Stimulated activated CD4-positive, alpha-beta T cell treated with anti-CD3 and anti-CD28 coated beads, Interleukin-4, amount 100 ng/mL, for 24 hours (primary cell): ENCODE measurements at places on chromosomes 2 and 18.

DNA sequence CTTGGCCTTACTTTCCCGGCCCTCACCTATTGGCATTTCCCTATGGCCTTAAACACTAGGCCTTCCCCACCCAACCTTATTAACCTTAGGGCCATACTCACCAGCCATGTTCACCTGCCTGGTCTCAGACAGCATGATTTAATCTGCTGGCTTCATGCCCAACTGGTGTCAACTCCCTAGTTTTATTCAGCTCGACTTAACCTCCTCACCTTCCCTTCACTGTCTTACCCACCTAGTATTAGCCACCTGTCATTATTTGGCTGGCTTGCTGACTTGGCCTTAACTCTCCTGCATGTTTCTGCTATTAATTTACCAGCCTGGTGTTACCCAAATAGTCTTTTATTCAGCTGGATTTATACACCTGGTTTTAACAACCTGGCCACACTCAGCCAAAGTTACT lies 136.0 kb upstream of the ZSWIM2 start:
- DNase-seq = no peak

- peak; percentile 47 for DNase-seq
These were observed 60.1 kb downstream of the EMILIN2 start for GRCh38 chr18:2906704-2907549.

DNA sequence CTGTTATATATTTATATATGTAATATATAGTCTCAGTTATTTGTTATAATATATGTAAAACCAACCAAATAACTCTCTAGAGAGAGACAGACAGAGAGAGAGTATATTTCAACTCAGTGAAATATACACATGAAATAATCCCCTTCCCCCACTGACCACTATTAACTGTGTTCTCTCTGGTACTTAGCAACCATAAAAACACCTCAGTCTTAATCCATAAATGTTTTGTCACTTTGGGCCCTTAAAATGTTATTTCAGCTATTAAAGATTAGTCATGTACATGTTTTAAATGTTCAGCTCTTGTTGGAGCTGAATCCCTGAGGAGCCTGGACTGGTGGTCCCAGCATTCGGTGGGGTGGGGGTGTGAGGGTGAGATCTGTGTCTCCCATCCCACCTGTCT lies 122.2 kb upstream of the MAP3K20 start:
- DNase-seq = no peak

GRCh38 chr18:32287249-32287648 lies 97.4 kb downstream of the MEP1B start:
- DNase-seq = no peak

DNA sequence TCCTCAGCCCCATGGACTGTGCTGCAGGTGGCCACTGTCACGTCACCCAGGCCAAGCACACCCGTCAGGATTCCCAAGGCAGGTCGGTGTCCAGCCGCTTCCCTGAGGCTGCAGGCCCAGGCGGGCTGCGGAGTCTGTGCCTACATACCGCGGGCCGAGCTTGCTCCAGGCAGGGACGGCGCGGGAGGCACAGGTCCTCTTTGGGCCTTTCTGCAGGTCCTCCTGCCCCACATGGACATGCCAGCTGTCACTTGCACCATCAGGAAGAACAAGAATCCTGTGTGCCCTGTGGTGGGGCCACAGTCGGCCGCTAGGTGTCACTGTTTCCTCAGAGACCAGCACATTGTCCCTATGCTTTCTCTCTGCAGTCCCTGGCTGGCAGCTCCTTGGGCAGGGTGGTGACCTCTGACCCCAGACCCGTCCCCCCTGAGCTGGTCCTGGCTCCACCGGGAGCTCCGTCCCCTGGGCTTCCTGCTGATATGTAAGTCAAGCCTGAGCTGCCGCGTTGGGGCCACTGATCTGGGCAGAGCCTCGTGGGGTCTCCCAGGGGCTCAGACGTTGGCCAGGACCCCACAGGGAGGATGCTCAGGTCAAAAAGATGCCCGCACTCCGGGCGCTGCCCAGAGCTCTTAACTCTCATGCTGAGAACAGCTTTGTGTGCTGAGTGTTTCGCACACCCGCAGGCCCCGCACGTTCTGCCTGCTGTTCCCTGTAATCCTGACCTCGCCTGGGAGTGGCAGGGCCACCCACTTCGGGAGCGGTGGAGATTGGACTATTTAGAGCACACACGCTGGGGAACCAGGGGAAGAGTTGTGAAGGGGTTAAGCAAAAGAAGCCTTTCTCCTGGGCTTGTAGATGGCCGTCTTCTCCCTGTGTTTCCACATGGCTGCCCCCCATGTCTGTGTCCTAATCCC lies 17.3 kb upstream of the AGXT start:
- peak; percentile 84 for DNase-seq

DNA sequence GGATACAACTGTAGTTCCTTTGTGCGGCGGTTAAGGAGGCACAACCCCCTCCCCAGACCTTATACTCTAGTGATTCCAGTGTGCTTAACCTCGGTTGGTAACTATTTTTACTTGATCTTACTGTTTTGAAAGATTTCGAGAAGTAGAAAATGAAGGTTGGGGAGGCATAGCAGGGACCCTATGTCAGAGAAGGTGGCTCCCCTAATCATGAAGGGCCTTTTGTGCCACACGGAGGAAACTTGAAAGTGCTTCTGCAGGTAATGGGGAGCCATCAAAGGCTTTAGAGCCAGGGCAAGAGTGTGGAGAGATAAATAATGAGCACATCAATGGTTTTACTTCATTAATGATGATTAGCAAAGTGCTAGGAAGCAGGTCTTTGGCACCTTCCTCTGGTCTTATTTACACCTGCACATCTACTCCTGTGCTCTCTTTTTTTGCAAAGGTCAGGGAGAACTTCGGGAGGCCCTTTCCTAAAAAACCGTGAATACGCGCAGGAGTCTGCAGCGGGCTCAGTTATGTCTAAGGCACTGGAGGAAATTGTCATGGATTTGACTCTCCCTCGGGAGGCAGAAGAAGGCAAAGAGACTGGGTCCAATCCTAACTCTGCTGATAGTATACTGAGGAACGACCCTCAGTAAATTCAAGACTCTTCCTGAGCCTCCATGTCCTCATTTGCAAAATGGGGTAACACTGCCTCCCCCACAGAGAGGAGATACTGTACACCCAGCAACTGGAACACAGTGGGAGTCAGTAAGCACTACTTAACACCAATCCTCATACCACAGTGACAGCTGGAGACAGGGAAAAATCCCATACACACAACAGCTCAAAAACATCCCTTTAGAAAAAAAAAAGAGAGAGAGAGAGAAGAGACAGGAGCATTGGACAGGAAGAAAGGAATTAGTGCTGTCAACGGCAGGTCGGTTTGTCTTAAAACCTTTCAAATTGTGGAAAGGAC lies 81.6 kb downstream of the DDX1 start:
- DNase-seq = no peak

DNA sequence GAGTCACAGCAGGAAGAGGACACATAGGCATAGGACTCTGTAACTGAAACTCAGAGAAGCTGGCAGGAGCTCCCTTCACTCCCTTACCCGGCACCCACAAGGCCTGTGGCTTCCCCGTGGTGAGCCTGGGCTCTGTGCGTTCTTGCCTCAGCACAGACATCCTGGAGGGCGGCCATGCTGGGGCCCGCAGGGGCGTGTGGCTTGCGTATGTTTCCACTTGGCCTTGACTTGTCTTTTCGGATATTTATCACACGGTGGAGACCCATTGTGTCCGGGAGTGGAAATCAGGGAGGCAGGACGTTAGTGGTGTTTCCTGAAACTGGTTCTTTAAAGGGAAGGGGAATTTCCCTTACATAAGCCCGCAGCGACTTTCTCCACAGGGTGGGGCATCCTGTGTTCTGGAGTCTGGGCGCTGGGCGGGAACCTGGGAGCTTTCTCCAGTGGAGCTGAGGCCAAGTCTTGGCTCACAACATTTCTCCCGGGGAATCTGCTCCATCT lies 49.9 kb upstream of the EML6 start:
- peak; percentile 22 for DNase-seq

DNA sequence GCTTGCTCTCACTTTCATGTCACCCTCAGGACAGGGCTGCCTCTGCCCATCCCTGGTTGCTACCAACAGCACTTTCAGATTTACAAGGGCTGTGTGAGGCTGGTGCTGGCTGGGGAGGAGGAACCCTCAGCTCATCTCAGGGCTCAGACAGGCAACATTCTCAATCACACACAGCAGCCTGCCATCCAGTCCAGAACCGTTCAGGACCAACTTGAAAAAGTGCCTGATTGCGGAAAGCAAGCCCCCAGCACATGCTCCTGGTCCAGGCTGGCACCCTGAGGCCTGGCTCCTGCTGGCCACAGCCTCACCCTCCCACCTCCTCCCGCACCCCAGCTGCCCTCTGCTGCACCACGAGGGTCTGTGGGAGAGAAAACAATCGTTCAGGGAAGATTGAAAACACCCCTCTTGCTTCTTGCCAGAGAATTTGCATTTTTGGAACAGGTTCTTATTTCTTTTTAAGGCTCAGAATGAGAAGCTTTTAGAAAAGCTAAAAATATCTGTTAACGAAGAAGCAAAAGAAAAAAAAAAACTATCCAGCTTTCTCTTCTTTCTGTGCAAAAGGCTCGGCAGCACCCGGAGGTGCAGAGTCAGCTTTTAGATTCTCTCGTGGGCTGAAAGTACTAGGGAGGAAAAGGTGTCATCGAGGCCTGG lies 403.8 kb upstream of the ID2 start:
- DNase-seq = no peak

DNA sequence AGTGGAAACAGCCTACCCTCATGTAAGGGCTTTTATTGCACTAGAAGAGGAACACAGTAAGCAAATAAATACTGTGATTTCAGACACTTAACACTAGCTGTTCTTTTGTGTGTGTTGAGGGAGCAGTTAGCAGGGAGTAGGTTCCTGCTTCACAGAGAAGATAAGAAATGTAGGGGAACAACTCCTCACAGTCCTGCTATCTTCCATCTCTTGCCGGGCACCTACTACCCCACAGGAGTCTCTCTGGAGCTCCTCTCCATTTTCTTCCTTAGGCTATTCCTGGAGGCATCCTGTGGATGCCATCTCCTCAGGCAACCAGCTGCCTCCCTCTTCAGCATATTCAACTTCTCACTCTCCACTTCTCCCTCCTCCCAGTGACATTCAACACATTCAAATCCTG lies 145.0 kb downstream of the SRBD1 start:
- DNase-seq = no peak

- DNase-seq = no peak
These were observed 4.4 kb downstream of the LIMS2 start for GRCh38 chr2:127670957-127671290.

DNA sequence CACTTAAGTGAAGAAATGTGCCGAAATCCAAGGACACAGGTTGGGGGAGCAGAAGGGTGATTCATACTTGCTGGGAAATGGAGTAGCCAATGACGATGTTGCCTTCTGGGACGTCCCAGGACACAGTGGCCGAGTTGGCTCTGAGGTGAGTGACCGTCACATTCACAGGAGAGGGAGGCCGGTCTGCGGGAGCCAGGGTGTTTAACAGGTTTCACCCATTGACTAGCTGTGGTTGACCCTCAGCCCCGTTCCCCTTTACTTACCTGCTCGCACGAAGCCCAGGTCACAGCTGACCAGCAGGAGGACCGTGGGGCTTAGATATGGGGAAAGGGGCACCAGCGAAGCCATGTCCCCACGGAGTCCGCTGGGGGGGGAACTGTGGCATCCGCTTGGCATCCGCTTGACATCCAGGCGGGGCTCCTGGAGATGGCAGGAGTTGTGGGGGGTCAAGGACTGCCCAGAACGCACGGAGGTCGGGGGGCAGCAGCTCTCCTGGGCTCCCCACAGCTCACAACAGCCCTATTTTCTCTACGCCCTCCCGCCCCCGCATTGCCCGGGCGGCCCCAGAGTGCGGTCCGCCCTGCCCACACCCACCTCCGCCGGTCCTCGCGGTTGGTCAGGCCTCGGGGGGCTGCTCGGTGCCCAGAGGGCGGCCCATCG lies 586 bp downstream of the FNDC4 start:
- no peak for DNase-seq

DNA sequence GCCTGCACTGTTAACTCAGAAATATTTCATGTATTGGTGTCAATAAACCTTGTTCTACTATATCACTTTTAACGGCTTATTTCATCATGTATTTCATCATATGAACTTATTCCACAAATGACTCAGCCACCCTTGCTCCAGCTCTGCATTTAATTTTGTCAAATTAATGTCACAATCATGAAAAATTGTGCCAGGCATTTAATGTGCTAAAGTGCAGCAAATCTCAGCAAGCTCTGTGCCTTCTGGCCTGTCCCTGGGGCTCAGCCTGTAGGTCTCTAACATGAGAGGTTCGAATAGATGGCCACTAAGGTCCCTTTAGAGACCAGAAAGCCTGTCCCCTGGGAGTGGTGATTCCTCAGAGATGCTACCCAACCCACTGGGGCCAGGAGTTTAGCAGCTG lies 28.6 kb downstream of the BOD1L2 start:
- no peak for DNase-seq

- no peak for DNase-seq
These were observed 87.0 kb upstream of the MSH6 start for GRCh38 chr2:47695800-47696477.

DNA sequence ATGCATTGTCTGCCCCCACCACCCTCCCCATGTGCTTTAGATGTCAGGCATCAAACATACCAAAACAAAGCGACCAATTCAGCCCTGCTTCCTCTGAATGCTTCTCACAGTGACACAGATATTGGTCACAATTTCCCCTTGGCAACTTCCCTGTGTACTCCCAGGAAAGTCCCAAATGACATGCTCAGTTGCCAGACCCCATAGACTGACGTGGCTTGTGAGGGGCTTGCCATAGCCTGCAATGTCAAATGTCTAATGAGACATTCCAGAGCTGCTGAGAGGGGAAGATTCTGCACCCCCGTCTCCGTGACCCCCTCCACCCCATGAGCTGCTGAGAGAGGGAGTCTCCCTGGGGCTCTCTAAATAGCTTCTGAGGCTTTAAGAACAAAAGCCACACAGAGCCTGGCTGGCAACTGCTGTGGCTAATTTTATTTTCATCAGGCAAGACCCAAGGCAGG lies 47.3 kb downstream of the RFTN2 start:
- no peak for DNase-seq

- no peak for DNase-seq
These were observed 50.3 kb upstream of the ST3GAL5 start for GRCh38 chr2:85939131-85939530.

DNA sequence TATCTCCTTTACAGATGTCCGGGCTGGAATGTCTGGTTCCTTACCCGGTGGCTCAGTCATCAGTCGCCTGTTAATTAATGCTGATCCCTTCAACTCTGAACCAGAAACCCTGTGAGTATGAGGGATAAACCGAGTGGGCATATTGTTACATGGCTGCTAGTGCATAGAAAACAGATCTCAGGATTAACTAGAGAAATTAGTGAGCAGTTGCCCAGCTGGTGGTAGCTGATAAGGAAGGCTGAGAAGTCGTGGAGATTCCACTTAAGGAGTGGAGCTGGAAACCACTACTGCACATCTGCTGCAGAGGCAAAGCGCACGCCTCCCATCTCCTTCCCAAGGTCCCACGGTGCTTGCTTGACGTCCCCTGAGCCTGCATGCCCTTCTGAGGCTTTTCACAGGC lies 97.7 kb downstream of the DGKD start:
- DNase-seq = no peak
